ENCODE measurements at places on chromosomes 4 and X.

DNA sequence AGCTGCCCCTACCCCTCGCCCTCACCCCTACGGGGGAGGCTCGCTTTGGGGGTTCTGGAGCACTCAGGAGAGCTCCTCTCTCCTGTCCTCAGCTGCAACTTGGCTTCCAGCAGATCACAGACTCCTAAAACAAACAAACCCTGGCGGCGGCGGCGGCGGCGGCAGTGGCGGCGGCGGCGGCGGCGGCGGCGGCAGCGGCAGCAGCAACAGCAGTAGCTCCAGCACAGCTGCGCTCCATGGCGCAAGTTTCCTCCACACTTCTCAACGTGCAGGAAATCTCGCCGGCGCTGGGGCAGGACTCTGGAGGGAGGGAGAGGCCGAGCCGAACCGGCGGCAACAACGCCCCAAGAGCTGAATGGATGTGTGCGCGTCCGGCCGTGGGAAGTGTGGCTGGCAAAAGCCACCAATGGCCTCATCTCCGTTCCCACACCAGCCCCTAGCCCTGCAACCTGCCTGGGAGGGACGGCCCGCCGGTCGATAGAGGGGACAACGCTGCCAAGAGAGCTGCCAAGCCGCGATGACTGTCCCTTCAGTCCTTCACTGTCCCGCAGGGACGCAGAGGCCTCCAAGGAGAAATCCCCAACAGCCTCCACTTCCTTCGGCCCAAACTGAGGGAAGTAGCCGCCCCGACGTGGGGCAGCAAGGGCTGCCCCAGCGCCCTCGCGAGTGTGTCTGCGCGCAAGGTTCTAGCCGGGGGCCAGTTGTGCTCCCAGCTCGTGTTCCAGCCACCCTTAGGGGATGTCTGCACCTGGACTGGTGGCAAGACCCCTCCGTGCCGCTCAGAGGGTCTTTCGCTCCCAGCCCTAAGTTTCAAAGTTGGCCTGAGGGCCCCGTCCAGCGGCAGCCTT is 775 bp downstream of the SHROOM4 start:
- no peak for DNase-seq

DNA sequence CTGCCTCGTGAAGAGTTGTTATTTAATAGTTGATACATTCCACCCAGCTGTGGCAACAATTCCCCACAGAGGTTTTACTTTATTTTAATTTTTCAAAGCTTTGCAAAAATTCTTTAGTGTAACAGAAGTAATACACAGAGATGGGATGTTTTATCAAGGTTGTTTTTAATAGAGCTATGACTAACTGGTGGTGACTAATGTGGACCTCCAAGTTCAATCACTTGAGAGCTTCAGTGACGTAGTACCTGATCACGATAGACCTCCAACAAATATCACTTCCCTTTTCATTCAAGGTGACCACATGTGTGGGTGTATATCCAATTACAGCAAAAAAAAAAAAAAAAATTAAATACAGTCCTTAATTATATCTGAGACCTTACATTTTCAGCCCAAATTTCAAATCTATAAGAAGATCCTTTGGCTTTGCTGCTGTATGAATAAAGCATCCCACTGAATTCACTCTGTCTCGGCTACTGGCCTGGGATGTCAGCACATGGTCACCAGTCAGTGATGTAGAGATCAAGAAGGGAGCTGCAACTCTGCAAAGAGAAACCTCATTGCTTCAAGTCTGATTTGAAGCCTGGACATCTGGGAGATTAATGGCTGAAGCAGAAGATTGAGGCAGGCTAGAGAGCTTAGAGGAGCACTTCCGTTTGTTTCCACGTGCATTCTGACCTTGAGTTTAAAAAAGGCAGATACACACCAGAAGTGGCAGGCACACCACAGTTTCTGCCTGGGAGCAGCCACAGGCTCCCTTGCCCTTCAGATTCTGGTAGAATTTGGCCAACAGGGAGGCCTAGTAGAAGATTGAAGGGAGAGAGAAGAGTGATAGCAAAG is 345.9 kb upstream of the NOCT start:
- DNase-seq = no peak

DNA sequence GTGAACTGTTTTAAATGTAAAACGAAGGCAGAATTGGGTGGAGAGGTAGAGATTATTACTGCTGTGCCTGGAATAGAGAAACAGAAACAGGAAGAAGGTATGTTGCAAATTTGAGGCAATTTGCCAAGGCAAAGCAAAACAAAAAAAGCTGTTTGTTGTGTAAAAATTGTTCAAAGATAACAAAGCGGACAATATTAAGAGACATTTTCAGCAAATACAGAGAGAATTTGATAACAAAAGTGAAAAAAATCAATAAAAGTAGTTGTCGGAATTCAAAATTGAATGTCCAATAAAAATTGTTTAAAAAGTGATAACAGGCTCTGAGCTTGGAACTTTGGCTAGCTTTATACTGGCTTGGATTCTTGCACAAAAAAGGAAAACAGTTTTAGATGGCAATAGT is 14.4 kb upstream of the SMS start:
- DNase-seq = no peak

GRCh38 chr4:31983246-31983645 is 1263.1 kb downstream of the PCDH7 start:
- no peak for DNase-seq

GRCh38 chr4:23889814-23890341 is at the start of gene PPARGC1A:
TSS of gene PPARGC1A (minus strand) at chr4:23890047. CDS start at chr4:23889957, 90 bp downstream.
- peak; percentile 4 for DNase-seq

- no peak for DNase-seq
Measured at GRCh38 chrX:110136136-110136535, 133.2 kb downstream of the TMEM164 start.

GRCh38 chr4:138673053-138673452 is 342.5 kb upstream of the NOCT start:
- no peak for DNase-seq

DNA sequence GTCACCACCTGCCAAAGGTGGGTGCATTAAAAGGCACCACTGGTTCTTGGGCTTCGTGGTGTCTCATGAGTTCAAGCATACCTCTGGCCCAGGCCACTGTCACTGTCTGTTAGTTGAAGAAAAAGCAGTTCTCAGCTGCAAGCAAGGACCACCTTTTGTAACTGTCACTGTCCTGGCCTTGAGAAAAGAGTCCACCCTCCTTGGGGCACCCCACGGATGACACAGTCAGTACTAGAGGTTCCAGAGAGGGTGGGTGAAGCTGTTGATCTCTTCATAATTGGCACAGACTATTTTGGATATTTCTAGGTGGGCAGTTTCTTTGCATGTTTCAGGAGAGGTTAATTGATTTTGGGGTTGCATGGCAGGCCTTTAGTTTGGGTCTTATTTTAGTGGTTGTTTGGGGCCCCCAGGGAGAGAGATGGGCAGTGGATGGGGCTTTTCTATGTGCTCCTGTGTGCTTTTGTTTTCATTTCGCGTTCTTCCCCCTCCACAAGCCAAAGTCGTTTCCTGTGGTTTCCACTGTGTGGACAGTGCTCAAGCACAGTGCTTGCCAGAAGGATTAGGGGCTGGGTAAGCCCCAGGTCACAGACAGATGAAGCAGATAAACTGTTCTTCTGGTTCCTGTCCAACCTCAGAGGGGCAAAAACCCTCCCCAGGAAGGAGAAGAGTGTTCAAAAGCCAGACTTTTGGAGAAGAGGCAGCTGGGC is 156.2 kb upstream of the PPP1R2C start:
- DNase-seq = peak; percentile 22

- no peak for DNase-seq
Measured at GRCh38 chr4:123936621-123937043, 540.0 kb downstream of the SPRY1 start.

DNA sequence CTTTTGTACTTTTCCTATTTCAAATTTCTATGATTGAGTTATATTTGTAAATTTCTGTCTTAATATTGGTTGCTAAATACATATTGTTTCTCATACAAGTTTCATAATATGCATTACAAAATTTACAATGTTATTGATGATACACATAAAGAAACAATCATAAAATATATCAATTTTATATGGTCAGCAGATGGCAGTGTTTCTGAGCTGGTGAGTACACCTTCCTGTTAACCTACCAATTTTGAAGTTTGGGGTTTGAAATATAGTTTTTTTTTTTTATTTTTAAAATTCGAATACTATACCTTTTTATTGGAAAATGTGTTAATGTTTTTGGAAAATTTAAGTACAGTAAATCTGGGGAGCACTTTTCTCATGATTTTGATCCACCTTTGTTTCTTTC is 1953.1 kb upstream of the ADGRL3 start:
- no peak for DNase-seq

- DNase-seq = no peak
Measured at GRCh38 chr4:81424816-81425755, 46.6 kb downstream of the RASGEF1B start.

GRCh38 chrX:142251202-142251601 is 46.1 kb upstream of the MAGEC2 start:
- DNase-seq = no peak

DNA sequence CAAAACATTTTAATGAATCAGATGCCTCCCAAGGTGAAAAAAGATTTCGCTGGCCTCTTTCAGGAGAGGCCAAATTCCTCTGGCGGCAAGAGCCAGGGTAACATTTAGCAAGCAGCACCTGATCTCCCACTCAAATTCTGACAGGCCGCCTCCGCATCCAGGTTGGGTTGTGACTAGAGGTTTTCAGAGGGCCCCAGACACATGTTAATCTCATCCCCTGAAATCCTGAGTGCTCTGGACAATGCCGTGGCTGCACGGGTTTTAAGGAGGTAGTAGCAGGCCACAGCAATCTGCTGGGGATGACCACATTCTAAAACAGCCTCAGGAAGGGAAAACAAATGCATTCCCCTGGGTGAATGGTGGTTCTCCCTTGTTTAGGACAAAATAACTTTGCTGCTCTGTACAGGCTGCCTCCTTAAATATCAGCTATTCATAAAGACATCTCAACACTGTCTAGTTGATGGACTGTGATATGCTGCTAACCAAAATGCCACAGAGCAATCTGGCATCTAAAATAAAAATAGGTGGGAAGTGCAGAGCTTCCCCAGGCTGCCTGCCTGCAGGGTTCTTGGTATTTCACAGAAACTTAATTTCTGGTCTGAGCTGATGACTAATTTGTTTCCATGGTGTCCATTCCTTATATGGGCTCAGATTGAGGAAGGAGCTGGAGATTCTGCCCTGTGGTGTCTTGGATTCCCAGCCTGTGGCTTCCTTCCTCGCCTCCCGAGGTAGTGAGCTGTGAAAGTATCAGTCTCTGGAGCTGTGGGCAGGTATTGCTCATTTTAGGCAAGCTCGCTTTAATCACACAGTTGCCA is 202.0 kb downstream of the DCLK2 start:
- no peak for DNase-seq

- DNase-seq = no peak
Measured at GRCh38 chr4:8061573-8061972, 97.0 kb downstream of the ABLIM2 start.

- DNase-seq = no peak
Measured at GRCh38 chr4:41748571-41749475, at the start of gene PHOX2B. TSS of gene PHOX2B (minus strand) at chr4:41748725. CDS start at chr4:41748610, 115 bp downstream.

- DNase-seq = no peak
Measured at GRCh38 chr4:8387615-8388527, 52.7 kb downstream of the ACOX3 start.

GRCh38 chr4:125994024-125994423 is 679.3 kb downstream of the FAT4 start:
- DNase-seq = no peak

DNA sequence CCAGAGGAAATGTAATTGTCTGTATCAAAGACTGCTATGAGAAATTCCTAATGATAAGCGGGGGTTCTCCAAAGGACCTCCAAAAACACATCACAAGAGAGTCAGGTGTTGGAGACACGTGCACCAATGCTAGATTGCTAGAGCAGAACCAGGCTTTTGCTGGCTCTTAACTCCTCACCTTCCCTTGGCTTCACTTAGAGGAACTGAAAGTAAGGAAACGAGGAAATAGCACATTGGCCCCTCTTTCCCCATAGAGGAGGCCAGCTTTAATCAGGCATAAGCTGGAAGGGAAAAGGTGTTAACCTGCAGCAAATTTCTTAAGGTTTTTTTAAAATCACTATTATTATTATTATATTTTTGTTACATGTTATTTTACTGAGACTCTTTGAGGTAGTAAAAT is 13.6 kb downstream of the OTC start:
- no peak for DNase-seq

- no peak for DNase-seq
Measured at GRCh38 chr4:94944726-94945125, 187.0 kb downstream of the BMPR1B start.

- no peak for DNase-seq
Measured at GRCh38 chr4:138953961-138954371, 61.6 kb upstream of the NOCT start.

GRCh38 chr4:680928-681645 is 6.7 kb downstream of the MYL5 start:
- DNase-seq = peak; percentile 25

- DNase-seq = no peak
Measured at GRCh38 chrX:56920338-56920997, 74.9 kb downstream of the SPIN3 start.

DNA sequence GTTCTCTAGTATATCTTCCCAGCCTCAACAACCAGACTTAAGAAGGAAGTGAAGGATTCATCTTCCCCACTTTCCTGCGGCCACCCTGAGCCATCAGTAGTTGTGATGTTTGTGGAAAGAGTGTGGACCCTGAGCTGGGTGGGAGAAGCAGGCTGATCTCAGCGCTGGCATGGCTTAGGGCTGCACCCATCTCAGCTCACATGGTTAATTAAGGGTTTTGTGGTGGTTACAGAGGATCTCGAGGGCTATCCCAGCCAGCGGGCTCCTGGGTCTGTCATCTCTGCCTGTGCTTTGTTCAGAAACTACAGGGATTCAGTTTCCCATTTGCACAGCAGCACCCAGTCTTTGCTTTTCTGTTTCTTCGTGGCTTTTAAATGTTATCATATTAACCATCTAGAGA is 163.4 kb downstream of the PTTG2 start:
- DNase-seq = no peak

- no peak for DNase-seq
Measured at GRCh38 chrX:129737916-129738315, 863 bp upstream of the XPNPEP2 start.

DNA sequence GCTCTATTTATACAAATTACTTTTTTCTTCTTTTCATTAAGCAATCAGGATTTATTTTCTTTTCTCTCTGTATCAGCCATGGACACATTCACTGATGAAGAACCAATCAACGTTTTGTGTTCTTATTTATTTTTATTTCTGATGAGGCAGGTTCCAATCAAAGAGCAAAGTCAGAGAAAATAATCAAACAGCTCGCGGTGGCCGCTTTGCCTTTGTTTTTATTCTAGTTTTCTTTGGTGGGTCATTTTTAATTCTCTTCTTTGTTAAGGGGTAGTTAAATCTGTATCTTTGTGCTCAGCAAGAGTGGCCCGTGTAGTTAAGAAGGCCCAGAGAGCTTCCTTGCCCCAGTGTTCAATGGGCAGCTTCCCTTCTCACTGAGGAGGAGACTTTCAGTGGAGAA is 71.4 kb downstream of the FBXO8 start:
- no peak for DNase-seq

DNA sequence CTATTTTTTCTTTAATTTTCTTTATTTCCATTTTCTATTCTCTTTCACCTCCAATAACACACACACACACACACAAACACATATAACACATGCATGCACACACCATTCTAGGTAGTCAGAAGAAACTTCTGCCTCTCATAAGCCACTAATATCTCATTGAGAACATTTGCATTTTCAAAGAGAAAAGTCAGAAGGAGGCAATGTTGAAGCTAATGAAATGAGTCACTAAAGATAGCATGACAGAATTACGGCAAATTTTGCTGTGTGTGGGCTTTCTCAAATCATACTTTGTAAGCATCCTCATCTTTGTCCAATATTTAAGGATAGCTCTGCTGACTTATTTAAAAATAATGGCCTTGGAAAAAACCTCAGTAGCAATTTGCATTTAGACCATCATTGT is 291.3 kb downstream of the GUCY2F start:
- DNase-seq = no peak
